ENCODE measurements at places on chromosomes 5 and 9.

- no peak for DNase-seq
These were observed 74.2 kb downstream of the C9orf152 start for GRCh38 chr9:110133608-110134210.

DNA sequence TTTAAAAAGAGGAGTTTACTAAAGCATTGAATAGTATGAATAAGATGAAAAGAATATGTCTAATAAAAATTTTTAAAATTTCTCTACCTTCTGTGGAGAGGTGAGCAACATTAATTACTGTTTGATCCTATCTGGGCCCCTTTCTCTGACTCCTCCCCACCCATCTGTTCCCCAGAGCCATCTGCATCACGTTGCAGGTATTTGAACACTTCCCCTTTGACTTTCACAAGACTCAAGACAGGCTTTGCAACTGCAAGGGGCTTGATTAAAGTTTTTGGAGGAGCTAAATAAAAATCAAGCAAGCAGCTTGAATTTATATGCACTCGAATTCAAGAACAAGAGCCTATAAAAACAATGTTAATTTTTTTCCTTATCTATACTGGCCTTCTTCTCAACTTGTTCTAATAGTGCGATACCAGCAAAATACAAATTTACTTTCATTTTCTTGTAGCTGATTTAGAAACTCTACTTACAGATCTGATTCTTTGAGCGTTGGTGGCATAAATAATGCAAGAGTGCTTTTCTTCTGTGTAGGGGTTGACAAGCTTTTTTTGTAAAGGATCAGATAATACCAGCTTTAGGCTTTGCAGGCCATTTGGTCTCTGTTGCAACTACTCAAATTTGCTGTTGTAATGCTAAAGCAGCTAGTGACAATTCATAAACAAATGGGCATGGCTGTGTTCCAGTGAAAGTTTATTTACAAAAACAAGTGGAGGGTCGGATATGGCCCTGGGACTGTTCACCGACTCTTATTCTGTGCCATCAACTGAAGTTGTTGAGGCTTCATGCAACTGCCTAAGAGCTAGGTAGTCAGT lies 21.2 kb downstream of the TXNDC8 start:
- no peak for DNase-seq

DNA sequence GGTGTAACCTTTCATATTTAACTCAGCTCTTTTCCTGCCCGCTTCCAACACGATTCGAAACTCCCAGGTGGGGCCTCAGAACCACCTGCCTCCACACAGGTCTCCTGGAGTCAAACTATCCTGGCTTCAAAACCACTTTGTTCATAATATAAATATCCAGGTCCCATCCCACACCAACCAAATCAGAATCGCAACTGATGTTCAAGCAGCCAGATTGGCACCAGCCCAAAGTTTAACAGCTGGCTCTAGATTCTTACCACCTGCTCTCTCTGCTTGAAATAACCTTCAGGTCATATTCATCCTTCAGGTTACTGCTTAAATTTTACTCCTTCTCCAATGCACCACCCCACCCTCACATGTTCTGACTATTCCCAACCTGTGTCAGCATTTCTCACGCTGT lies 231.4 kb upstream of the TRPM3 start:
- DNase-seq = no peak

GRCh38 chr5:132464156-132464939 lies 26.2 kb downstream of the IRF1 start:
- no peak for DNase-seq

- DNase-seq = no peak
These were observed 62.6 kb upstream of the CEMIP2 start for GRCh38 chr9:71830929-71831328.

Measured in stimulated activated CD8-positive, alpha-beta memory T cell treated with anti-CD3 and anti-CD28 coated beads, Interleukin-7, amount 100 ng/mL, for 24 hours (primary cell).